ENCODE measurements at places on chromosomes 7 and 10.
A peak's percentile ranks its signal among the peaks of the same experiment; 100 is the strongest.

- no peak for DNase-seq
Observed at GRCh38 chr7:107370816-107371215, 99.0 kb upstream of the GPR22 start.

GRCh38 chr7:71716690-71717089 is 584.7 kb downstream of the GALNT17 start:
- no peak for DNase-seq

GRCh38 chr10:22852712-22853353 is 75.0 kb upstream of the ARMC3 start:
- no peak for DNase-seq

DNA sequence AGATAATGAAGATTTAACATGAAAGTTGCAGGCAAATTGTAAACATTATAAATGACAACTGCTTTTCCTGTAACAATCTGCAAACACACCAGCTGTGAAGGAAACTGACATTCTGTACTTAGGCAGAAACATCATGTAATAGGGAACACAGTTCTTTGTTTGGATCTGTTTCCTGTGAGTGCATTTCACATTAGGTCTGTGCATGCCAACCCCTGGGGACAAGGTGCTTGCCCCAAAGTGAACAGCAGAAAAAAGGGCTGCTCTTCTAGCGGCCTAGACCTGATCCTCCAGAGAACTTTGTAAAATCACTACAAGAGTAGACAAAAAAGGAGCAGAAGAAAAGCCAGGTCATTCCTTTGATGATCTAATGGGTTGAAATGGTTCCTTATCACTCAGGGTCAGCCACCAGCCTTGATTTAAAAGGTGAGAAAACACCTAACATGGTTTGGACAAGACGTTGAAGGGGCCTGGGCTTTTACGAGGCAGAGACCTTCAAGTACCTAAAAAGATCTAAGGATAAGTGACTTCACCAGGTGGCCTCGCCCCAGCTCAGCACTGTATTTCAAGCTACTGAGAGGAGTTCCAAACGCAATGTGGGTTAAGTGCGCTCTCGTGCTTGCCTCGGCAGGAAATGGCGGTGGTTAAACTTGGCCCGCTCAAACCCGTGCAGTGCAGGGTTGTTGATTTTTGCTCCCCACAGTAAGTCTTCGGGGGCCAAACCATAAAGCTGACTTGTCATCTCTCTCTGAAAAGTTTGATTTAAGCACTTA is 249.7 kb downstream of the CREB5 start:
- DNase-seq, result no peak

DNA sequence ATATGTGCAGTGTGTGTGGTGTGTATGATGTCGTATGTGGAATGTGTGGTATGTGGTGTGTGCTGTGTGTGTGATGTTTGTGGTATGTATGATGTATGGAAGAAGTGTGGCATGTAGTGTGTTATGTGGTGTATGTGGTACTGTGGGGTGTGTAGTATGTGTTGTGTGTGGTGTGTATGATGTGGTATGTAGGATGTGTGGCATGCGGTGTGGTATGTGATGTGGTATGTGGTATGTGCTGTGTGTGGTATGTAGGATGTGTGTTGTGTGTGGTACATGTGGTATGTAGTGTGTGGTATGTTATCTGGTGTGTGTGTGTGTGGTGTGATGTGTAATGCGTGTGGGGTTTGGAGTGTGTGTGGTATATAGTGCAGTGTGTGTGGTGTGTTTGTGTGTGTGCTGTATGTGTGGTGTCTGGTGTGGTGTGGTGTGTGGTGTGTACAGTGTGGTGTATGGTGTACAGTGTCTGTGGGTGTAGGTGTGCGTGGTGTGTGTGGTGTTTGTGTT is 129.6 kb downstream of the ATP6V0E2 start:
- no peak for DNase-seq

DNA sequence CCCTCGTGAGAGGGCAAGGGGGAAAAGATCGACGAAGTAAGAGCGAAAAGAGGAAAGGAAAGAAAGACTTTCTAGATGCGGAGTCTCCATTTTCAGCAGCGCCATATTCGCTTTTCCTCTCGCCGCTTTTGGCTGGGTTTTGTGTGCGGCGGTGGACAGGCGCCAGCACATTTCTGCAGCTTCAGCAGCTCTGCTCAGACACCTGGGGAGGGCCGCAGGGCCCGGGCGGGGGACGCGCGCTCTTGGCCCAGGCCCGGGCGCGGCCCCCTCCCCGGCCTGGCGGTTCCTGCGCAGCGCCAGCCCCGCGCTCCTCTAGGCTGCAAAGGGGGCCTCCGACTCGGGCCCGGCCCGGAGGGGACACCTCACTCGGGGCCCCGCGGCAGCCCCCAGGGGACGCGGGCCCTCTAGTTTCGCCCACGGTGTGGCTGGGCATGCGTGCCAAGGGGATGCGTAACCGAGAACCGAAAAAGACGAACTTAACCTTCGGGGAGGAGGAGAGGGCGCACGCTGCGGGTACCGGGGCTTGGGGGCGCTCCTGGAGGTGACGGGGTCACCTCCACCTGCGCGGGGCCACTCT is 34.5 kb upstream of the EBLN1 start:
- DNase-seq, result no peak

GRCh38 chr10:6988654-6989053 is 408.6 kb upstream of the PRKCQ start:
- DNase-seq, result no peak

GRCh38 chr10:125284875-125285597 is 124.7 kb upstream of the CTBP2 start:
- DNase-seq, result no peak

DNA sequence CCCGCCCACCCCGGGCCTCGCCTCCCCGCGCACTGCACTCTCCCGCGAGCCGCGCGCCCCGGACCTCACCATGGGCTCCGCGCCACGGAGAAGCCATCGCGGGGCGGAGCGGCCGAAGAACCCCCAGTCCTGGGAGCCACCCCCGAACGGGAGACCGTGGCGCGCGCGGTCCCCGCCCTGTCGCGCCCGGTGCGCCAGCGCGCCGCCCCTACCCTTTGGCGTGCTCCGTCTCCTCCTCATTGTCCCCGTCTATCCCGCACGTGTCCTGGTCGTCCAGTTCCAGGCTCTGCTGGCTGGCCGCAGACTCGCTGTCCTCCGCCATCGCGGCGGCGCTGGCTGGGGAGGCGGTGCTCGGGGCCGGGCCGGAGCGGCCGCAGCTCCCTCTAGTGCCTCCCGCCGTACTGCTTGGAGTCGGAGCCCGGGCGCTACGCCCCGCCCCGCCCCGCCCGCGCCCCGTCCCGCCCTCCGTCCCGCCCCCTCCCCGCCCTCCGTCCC is at the start of gene NMT2:
Gene NMT2, minus strand, starts transcription at position 403 of the 495 bp plus-strand sequence. Its CDS starts 81 bp downstream, at position 322.
- DNase-seq, result peak; percentile 21

- no peak for DNase-seq
Observed at GRCh38 chr7:139246905-139247304, 15.9 kb downstream of the UBN2 start.

DNA sequence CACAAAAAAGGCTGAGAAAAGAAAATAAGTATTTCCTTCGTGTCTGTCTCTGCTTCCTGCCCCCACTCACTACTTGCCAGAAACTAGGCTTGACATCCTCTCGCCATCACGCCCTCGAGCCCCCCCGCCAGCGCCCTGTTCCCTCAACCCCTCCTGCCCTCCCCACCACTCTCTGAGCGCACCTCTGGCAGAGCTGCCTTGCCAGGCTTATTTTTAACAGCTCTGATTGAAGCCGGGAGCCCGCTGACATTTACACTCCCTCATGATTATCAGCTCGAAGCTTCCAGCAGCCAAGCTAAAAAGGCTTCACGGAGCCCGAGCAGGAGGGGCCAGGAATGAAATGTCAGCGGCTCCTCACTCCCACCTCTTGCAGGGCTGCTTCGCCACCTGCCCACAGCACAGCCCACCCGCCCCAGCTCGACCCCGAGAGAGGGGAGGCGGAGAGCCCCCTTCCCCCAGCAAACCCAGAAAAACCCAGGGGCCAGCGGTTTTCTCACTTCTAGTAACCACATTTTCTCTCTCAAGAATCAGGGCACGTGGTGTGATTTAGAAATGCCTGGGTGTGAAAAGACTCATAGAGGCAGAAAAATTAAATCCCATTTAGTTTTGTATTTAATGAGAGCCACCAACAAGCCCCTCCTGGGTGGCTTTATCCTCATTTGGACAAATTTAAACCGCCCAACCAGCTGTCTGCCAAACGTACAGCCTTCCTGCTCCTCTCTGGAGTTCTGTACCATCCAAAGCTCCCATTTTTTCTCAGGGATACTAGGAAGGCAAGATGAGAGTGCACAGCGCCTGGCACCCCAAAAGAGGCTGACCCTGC is 89.3 kb downstream of the SLIT1 start:
- DNase-seq, result no peak

DNA sequence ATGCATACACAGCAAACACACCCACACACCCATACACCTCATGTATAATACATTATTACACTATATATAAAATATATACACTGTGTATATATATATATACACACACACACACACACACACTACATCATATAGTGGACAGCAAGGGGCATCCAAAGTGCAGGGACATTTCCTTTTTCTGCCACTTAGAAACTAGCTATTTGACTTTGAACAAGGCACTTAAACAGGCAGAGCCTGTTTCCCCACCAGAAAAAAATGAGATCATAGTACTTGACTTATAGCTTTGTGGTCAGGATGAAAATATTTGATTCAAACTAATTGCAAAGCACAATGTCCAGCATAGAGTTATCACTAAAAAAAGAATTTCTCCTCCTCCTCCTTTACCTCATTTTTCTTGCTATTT is 254.3 kb upstream of the NPVF start:
- no peak for DNase-seq

GRCh38 chr10:97011397-97011796 is 174.4 kb downstream of the SLIT1 start:
- no peak for DNase-seq

GRCh38 chr10:4337563-4337962 is 488.4 kb upstream of the AKR1E2 start:
- DNase-seq, result no peak

DNA sequence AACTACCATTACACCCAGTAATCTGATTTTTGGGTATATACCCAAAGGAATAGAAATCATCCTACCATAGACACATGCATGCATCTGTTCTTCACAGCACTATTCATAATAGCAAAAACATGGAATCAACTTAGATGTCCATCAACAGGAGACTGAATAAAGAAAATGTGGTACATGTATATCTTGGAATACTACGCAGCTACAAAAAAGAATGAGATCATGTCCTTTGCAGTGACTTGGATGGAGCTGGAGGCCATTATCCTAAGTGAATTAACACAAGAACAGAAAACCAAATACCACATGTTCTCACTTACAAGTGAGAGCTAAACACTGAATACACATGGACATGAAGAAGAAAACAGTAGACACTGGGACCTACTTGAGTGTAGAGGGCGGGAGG is 254.9 kb downstream of the CACNA2D1 start:
- no peak for DNase-seq

GRCh38 chr10:101655570-101655969 is 39.4 kb downstream of the FBXW4 start:
- DNase-seq, result no peak

GRCh38 chr7:43658718-43659548 is 70.4 kb downstream of the COA1 start:
- peak; percentile 30 for DNase-seq

DNA sequence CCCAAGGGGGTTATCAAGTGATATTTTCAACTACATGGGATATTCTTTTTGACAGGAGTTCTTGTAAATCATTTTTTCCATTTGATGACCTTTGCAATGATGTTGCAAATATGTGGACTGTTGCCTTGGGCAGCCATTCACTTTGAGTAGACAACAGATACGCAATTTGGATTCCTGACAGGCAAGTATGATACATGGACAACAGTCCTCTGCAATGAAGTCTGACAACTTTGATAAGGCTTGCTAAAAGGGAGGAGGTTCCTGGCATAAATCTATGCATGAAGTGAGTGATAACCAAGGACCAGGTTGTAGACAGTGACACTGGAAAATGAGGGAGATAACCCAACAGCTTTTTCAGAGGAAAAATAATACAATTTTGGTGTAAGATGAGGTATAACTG is 17.7 kb downstream of the LRRD1 start:
- DNase-seq, result no peak

DNA sequence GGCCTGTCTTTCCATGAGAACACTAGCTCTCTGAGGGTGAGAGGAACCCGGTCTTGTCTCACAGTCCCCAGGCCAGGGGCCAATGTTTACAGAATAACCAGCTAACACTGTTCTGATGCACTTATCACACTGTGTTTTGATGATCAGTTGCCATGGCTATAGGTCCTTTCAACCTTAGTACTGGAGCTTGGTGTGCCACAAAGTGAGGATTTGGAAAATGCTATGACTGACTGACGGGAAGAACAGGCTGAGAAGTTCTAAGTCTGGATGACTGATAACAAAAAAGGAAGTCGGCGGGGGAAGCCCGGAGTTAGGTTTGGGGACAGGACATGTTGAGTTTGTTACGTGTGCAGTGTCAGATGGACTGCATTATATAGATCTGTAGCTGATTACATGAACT is 141.8 kb downstream of the CTTNBP2 start:
- no peak for DNase-seq

DNA sequence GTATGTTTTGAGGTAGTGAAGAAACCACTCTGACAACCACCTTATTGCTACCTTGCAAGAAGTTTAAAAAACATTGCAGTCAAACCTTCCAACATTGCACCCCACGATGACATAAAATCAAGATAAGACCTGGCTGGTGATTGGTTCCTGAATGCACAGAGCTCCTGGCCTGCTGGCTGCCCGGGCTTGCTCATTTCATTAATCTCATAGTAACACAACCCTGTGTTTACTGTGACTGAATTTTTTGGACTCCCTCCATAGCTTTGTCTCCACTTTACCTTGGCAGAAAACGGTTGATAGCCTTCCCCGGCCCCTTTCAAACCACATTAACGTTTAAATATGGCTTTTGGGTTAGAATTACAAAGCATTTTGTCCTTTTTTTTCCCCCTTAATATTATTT is 27.5 kb downstream of the VWA2 start:
- no peak for DNase-seq

- no peak for DNase-seq
Observed at GRCh38 chr7:91814189-91814588, 66.3 kb downstream of the MTERF1 start.

- DNase-seq, result no peak
Observed at GRCh38 chr7:25105911-25106310, 19.1 kb downstream of the CYCS start.

GRCh38 chr7:30934732-30935568 is 23.3 kb downstream of the AQP1 start:
- DNase-seq, result no peak

DNA sequence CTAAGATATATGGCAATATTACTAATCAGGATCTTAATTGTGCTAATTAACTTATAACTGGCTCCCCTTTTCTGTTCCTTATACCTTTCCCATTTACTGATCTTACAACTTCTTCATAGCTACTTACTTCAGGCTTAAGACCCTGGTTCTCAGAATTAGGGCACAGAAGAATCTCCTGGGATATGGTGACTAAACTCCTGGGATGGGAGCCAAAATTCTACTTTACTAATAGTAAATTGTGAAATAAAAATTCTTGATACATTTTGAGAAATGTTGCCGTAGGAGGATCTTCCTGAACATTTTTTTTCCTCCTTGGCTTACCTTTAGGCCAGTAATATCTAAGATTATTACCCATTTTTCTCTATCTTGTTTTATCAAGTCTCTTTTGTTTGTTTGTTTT is 309.5 kb downstream of the ATRNL1 start:
- DNase-seq, result no peak

GRCh38 chr10:2438248-2438939 is 629.0 kb upstream of the PFKP start:
- DNase-seq, result no peak
